ENCODE measurements at places on chromosomes 11 and 22.
A peak's percentile ranks its signal among the peaks of the same experiment; 100 is the strongest.

- DNase-seq, result no peak
Measured at GRCh38 chr11:59611570-59612565, 3.7 kb downstream of the OSBP start.

GRCh38 chr22:43036282-43036829 is 21.4 kb upstream of the PACSIN2 start:
- no peak for DNase-seq

GRCh38 chr11:87739261-87739660 is 436.0 kb downstream of the RAB38 start:
- no peak for DNase-seq

DNA sequence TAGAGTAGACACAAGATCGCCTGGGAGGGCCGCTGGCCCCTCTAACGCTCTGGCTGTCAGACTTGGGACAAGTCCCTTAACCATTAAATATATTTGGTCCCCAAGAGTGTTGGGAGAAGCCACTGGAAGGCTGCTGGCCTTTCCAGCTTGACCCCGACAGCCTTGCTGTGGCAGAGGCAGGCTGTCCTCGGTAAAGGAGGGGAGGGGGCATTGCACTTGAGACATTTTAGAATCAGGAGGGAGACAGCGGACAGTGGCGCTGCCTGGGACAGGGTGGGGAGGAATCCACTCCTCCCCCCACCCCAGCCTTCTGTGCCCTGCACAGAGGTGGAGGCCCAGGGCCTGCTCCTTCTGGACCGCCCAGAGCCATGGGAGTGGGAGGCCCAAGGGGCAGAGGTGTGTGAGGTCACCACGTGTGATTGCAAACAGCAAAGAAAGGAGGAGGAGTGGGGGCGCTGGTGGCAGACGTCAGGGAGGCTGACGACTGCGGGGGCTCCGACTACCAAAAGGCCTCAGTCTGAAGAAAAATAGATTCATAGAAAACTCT is 28.9 kb downstream of the APOL1 start:
- no peak for DNase-seq

- DNase-seq, result no peak
Measured at GRCh38 chr11:10709299-10710086, 15.9 kb upstream of the IRAG1 start.

- no peak for DNase-seq
Measured at GRCh38 chr11:117121176-117121575, 22.9 kb upstream of the PAFAH1B2 start.

DNA sequence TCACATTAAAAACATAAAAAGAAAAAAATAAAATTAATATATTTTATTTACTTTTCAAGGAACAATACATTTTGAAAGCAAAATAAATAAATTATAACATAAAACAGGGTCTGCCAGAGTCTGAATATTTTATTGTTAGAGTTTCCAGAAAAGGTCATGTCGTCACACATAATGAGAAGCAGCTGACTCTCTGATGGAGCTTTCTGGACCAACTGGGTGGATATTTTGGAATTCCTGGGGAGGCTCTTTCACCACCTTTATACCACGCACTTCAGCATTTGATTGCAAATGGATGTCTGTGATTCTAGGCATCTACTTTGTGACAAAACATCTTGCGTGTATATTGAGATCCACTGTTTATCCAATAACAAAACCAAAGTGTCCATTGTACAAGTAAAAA is 455.0 kb upstream of the CCDC179 start:
- DNase-seq, result no peak

DNA sequence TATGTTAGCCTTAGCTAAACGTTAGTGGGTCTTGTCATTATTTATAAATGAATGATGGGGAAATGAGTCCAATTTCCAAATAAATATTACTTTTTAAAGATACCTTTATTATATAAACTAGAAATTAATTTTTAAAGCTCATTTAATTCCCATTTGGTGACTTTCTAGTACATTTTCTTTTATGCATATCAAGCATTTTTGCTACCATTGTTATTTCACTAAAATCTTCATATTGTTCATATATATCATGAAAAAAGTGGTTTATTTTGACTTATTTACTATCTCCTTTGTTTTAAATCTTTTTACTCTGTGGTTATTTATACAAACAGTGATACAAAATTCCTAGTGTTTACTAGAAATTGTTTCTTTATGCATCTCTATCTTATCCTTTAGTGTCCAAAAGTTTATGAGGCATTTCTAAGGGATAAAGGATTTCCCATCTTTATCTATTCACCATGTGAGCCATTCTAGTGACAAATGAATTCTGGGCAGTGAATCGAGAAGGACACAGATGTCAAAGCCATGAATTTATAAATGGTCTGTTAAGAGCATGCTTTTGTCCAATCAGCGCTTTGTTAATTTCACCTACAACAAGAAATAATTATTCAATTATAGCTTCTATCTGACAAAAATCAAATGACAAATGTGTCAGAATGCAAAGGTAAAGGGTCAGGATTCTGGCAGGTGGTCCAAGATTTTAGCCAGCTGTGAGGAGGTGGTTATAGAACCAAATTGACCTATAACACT is 70.6 kb downstream of the PRMT3 start:
- DNase-seq, result no peak

- DNase-seq, result peak; percentile 85
Measured at GRCh38 chr11:48107188-48107704, 109.4 kb upstream of the OR4B1 start.

- DNase-seq, result no peak
Measured at GRCh38 chr11:108732395-108732794, 67.5 kb downstream of the DDX10 start.

DNA sequence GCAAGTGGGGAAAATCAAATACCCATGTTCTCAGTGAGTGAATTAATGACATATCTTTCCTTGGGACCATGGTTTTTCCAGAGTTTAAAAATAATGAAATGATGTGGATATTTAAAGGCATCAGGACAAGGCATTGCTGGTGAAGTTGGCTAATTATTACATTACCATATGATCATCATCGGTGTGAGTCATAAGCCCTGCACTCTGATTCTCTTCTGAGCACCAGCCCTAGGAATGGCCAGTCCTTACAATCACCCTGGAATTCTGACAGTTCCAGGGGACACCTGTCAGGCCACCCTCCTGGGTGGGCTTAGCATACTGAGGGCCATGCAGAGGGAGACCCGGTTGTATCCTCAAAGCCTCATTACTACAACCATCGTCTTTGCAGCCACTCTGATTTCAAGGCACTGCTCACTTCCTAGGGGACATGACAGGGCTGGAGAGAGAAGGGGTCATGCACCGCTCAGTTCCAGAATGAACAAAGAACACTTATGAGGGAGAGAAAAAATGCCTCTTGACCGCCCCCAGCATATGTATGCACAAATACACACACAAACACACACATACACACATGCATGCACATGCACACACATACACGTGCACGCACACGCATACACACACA is 365.0 kb downstream of the MIAT start:
- DNase-seq, result no peak

- DNase-seq, result no peak
Measured at GRCh38 chr22:35914665-35915476, 113.8 kb downstream of the RBFOX2 start.

Measured in stimulated activated naive B cell treated with anti-CD40 and anti-IgM and Interleukin-4, amounts not matched to agents 10 μg/mL and 1 μg/mL and 100 μg/mL, for 72 hours (primary cell).